ENCODE measurements at places on chromosomes 2 and 18.

DNA sequence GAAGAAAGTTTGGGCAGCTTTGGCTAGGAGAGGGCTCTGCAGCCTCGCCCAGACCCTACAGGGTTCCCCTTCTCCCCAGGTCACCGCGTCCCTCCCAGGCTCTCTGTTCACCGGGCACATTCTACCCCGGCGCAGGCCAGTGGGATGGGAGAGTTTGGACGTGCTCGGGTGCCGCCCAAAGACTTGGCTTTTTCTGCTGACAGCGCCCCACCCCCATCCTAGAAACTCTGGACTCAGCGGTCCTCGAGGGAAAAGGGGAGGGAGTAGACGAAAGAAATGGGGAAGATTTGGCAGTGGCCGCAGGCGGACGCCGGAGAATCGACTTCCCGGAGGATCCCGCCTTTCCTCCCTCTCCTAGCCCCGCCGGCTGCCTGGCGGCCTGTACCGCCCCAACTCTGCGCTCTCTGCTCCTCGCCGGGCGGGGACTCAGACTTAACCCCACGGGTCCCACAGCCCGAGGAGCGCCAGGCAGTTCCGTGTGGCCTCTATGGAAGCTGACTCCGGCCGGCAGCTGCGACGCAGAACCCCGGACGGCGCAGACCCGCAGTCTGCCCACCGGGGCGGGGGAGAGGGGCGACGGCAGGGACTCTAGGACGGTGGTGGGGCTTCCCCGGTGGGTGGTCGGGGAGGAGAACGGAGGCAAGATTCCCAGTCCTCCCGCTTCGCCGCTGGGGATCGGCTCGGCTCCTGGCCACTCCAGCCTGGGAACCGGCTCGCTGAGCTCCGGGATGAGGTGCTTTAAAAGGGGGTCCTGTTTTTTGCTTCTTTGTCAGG, 863 bp upstream of the SIX2 start:
- DNase-seq = no peak

- DNase-seq = no peak
Measured at GRCh38 chr2:85066006-85066740, 67.0 kb upstream of the TCF7L1 start.

- no peak for DNase-seq
Measured at GRCh38 chr18:37161491-37161890, 332.6 kb downstream of the KIAA1328 start.

DNA sequence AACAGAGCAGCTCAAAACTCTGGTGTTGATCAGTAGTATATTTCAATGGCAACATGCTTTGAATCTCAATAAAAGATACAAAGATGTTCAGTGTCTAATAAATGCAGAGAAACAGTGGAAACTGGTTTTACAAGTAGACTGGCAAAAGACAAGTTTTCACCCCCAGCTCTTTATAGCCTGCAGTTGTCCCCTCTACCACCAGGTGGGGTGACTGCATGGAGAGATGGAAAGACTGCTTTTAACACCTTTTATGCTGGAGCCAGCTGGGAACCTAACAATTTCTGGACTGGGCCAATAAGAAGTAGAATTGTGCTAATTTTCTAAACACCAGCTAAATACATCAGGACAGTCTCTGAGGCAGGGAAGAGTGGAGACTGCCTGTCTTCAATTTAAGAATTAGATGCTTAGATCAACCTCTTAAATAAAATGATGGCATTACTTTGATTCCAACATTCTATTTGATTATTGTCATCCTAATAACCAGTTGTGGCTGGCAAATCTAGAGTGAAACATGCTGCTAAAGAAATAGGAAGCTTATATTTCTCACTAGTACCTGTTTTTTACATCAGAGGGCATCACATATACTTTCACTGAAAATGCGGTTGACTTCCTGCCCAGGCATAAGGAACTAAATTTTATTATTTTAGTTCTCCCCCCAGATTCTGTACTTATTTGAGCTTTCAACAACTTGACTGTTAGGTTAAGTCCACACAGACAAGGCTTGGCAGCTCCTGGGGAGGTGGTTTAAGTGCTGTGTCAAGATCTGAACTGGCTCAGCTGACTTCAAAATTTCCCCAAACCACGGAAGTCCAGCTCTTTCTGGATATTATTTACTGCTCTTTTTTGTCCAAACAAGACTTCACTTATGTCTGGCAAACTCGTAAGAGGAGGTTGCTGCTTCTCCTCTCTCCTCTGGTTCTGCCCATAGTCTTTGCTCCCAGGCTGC, 140.5 kb downstream of the TPGS2 start:
- DNase-seq = no peak

DNA sequence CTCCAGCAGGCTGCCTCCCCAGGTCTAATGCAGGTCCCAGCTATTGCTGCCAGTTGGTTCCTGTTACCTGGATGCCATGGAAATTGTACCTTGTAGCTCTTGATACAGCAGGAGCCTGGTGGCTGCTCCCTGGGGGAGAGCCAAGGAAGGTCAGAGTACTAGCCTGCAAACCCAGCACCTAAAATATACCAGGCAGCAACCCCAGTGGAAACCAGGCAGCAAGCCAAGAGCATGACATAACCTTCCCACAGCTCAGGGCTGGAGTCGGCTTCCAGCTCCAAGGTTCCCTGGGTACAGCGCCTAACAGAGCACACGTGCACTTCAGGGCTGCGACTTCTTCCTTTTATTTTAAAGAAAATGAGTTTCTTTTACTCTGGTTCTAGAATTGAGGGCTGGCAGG, 30.3 kb downstream of the TNP1 start:
- no peak for DNase-seq

DNA sequence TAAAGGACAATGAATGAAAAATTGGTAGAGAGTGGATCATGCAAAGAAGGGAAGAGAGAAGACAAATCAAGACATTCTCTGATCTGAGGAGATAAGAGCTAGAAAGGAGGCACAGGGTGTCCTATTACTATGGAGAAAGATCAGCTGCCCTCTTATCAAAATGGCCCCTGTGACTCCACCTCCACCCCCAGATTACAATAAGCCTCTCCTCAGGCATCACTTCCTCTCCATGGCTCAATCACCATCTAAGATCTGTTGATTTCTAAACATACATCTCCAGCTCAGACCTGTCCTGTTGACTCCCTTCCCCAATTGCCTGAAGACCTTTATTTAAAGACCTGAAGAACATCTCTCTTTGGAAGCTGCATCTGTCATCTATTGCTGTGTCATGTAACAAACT, 43.2 kb downstream of the SP100 start:
- DNase-seq = no peak

GRCh38 chr2:27776097-27776496, 4.6 kb downstream of the MRPL33 start:
- no peak for DNase-seq

GRCh38 chr2:189628817-189629530, 32.3 kb upstream of the ASNSD1 start:
- DNase-seq = no peak

GRCh38 chr18:37698508-37699040, 133.0 kb upstream of the CELF4 start:
- no peak for DNase-seq

- DNase-seq = no peak
Measured at GRCh38 chr18:34742891-34743341, 32.8 kb downstream of the DTNA start.

- DNase-seq = no peak
Measured at GRCh38 chr18:58390399-58390798, 238.5 kb downstream of the ALPK2 start.

- DNase-seq = no peak
Measured at GRCh38 chr2:26011609-26011989, 22.3 kb upstream of the RAB10 start.

GRCh38 chr2:74814102-74814501, 19.8 kb upstream of the HK2 start:
- DNase-seq = no peak

DNA sequence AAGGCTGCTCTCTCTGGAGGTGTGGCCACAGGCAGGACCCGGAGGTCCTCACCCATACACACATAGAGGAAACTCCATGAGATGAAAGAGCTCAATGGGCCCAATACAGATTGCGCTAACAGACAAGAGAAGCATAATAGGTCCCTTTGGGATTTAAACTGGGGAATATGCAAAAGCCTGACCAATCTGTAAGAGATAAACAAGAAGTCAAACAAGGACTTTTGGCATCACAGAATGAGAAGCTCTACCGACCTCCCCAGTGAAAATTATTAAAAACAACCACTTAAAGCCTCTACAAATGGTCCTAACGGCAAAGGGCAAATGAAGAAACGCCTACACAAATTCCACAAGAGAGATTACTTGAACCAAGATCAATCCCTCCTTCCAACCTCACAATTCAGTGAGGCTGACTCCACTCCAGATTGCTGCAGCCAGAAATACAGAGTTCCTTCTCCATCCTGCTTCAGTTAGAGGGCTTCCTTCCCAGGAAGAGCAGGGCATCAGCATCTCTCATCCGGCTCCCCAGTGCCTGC, 10.8 kb downstream of the IWS1 start:
- DNase-seq = no peak

Measured in T-helper 17 cell (primary cell).